ENCODE measurements at places on chromosomes 11 and 22.

DNA sequence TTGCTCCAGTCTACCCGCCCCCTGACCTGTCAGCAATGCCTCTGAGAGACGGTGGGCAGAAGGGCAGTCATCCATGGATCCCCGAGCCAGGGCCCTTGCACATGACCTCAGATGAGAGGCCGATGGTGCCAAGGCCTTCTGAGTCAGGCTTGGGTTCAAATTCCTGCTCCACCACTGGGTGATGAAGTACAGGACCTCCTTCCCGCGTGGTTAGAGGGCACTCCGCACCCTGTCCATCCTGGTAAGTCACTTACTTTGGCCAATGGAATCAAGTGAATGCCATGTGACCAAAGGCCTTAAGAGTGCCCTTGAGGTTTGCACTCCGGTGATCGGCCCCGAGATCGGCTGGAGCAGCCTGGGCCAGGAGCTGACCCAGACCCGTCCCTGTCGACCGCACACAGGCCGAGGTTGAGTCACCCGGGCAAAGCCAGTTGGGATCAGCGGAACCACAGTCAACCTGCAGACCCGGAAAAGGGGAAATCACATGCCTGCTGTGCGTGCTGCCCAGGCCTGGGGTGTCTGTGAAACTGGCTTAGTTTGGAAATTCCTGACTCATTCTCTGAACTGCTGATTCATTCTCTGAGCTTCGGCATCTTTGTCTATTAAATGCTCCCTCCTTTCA, 48.9 kb downstream of the RTL6 start:
- no peak for DNase-seq

- no peak for DNase-seq
These were observed 19.4 kb downstream of the SUSD2 start for GRCh38 chr22:24200619-24201212.

DNA sequence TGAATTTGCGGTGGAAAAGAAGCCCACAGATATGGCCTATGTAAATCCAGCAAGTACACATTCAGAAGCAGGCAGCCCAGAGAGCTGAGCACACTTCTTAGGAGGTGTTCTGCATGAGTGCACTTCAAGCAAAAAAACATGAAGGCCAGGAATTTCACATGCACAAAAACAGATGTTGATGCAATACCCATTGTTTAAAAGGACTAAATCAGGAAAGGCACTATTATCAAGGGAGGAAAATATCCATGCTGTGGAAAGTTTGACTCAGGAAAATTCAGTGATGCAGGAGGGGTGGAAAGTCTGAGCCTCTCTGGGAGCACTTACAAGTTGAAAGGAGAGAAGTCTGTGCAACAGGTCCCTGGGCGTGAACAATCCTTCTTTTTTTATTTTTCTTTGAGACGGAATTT, 15.8 kb upstream of the CARS1 start:
- no peak for DNase-seq

DNA sequence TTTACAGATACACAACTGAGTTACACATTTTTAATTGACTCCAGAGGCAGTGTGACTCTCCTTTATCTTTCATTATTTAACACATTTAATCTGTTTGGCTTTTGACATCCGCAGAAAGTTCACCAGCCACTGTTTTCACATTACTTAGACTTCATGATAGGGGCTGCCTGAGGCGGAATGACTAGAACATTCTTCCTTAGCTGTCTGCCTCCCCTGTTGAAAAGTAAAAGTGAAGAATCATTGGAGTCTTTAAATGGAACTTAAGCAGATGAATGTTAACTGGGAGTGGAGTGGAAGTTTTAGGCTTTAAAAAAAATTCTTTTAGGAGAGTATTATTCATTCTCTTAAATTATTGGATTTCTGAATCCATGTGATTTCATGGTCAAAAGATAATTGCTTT, 229.2 kb upstream of the MTNR1B start:
- DNase-seq, result no peak

- DNase-seq, result no peak
These were observed 11.9 kb downstream of the SHISA8 start for GRCh38 chr22:41902932-41903421.

DNA sequence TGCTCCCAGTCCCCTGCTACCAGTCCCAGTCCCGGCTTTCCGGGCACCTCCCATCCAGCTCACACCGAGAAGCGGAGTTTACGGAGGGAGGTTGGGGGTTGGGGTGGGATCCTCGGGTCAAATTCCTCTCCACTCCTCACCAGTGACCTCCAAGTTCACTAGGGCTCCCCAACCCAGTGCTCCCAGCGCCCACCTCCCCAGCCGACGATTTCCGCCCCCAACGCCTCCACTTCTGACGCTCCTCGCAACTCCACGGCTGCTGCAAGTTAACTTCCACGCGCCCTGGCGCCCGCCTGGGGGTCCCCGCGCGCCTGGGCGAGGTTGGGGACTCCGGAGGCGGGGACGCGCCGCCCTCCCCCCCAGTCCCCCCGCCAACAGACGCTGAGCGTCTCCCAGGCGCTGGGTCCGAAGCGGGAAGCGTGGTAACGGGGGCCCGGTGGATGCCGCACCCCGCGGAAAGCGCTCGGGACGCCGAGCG, 526 bp downstream of the TPST2 start:
- DNase-seq, result peak; percentile 18

DNA sequence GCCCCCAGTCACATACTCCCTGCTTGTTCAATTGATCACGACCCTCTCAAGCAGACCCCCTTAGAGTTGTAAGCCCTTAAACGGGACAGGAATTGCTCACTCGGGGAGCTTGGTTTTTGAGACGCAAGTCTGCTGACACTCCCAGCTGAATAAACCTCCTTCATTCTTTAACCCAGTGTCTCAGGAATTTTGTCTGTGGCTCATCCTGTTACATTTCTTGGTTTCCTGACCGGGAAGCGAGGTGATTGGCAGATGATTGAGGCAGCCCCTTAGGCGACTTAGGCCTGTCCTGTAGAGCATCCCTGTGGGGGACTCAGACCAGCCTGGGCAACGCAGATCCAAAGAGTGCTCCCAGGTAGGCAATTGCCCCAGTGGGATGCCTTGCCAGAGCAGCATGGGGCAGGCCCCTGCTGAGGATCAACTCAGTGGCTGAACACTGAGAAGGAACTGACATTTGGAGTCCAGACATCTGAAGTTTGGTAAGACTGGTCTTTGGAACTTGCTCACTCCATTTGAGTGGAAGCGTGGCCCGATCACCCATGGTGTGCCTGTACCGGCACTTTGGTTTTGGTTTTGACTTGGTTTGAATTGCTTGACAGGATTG, 51.5 kb downstream of the NEU3 start:
- DNase-seq, result no peak

DNA sequence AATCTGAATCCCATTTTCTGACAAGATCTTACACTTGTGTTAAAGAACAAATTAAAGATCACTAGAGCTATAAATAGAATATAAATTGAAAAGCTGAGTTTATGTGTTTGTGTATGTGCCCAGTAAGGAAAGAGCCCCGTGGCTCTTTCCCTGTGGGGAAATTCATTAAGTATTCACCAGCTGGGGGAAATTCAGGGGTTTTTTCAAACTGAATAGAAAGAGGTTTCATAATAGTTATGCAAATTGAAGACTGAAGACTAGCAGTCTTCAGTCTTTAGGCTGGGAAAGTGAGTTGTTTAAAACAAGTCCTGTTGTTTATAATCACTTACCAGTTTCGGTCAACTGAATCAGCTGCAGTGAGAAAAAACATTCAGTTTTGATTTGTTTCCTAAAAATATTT, 11.3 kb upstream of the MS4A7 start:
- no peak for DNase-seq

DNA sequence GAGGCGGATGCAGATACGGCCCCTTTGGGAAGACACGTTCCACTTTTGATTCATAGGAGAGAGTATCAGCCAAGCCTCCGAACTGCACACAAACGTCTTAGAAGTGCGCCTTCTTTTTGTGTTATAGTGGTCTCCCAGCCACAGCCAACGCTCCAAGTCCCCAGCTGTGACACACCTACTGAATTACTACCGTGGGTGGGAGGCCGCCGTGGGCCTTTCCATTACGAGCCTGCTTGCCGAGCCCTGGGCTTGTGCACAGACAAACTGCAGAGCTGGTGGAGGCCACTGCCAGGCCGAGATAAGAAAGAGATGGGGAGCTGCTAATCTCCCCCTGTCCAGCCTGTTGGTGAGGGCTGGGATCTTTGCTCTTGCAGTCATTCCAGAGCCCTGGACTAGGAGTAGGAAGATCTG, 761 bp downstream of the HMBS start:
- DNase-seq, result peak; percentile 52

- no peak for DNase-seq
These were observed 20.2 kb upstream of the CSF2RB start for GRCh38 chr22:36893262-36893661.

GRCh38 chr11:132058211-132058772, 687.9 kb downstream of the NTM start:
- DNase-seq, result no peak

GRCh38 chr11:9038541-9038940, 34.7 kb upstream of the NRIP3 start:
- DNase-seq, result no peak

DNA sequence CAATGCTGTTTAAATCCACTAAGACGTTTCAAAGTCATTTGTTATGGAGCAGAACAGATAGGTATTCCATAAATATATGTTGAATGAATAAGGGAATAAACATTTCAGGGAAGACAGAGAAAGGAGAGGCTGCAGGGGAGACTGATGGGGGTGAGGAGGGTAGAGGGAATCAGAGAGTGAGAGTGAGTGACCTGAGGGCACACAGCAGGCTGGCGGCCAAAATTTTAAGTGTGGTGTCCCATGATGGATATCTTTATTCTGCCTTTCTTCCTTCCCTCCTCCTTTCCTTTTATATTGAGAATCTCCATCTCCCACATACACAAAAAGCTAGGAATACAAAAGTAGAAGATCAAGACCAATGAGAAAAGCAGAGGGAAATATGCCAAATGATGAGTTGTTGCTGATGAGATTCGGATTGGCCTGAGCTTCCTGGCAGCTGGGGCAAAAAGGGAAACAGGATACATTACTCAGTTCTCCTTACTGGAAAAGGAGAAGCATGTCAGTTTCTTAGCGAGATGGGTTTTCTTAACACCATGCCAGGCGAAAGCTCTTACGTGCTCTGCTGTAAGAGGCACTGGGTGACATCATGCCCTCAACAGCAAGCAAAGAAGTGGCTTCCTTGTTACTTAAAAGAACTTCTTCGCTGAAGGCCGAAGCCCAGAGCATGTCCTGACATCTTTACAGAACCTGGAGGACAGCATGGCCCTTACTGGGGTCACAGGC, 11.2 kb upstream of the CYTH4 start:
- no peak for DNase-seq

DNA sequence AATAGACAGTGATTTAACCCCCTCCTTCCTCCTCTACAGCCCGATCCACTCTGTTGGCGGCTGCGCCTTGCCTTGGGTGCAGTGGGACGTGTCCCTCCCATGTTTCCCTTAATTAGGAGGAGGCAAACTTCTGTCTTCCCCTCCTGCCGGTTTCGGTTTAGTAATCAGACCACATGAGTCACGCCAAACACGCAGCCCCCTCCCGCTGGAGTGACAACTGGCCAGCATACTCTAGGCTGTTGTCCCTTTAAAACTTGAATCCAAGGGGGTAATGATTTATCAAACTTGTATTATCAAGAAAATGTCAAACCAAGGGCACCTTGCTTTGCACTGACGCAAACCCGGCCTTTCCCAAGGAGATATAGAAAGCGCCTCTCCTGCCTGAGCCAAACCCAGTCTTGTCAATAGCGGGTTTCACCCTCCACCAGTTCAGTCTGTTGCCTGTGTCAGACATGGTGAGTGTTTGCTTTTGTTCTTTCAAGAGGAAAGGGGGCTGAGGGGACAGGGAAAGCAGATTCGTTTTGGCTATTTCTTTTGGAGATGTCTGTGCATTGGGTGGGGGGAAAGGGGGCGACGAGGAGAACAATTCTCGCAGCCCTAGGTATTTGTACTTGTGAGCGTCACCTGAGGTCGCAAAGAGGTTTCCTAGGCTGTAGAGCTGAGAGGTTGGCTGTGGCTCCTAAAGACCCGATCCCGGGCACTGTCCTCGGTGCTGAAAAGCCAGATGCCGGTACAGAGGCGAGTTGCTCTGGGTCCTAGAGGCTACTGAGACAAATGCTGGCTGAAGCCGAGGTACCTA, at the start of gene SLC6A5:
Gene SLC6A5, plus strand, starts transcription at position 388 of the 799 bp plus-strand sequence. Its CDS starts 65 bp downstream, at position 453.
- DNase-seq, result no peak

DNA sequence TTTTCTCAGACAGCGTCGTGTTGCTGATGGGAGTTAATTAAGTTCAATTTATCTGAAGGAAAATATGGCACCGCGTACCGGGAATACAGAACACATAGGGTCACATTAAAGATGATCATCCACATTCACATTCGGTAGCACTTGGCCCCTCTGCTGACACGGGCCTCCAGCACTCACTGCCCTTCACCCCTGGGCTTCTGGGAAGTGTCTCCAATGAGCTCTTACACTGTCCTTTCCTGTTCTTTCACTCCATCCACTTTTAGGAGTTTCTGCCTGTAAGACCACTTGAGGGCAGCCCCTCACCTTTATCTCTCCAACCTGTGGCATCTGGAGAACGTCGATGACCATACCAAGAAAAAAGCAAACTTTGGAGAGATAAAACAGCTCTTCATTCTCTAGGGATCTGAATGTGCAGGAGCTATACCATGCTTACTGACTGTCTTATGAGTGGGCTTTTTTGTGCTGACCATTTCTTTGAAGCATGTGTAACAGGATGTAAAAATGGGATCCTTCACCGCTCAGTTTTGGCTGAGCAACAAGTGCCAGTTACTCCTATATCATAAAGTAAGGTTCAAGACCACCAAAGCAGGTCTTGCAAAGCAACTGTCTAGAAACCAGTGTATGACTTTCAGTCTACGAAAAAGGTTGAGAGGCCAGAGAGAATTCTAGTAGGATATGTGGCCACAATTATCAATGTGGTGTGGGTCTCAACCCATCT, 1.1 kb upstream of the SERGEF start:
- DNase-seq, result no peak

- DNase-seq, result no peak
These were observed 3.1 kb upstream of the CCDC188 start for GRCh38 chr22:20153945-20154344.

GRCh38 chr11:68471360-68472340, 11.1 kb downstream of the PPP6R3 start:
- DNase-seq, result peak; percentile 55

DNA sequence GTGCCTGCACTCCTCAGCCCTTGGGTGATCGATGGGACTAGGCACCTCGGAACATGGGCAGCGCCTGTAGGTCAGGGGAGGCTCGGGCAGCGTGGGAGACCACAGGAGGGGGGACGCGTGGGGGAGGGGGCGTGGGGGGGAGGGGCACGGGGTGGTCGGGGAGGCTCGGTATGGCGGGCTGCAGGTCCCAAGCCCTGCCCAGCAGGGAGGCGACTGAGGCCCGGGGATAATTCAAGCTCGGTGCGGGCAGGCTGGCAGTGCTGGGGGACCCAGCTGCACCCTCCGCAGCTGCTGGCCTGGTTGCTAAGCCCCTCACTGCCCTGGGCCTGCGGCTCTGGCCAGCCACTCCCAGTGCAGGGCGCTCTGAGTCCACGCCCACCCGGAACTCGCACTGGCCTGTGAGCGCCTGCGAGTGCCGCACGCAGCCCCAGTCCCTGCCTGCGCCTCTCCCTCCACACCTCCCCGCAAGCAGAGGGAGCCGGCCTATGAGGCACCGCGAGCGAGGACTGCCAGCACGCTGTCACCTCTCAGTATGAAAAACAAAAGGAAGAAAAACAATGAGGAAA, 1698.3 kb upstream of the RAG2 start:
- DNase-seq, result no peak

Measured in naive thymus-derived CD4-positive, alpha-beta T cell (primary cell).